ENCODE measurements at places on chromosomes 3 and 15.
A peak's percentile ranks its signal among the peaks of the same experiment; 100 is the strongest.

GRCh38 chr3:184541886-184542562 is 19.6 kb upstream of the EPHB3 start:
- DNase-seq = no peak

GRCh38 chr3:32945136-32945535 is 6.3 kb upstream of the CCR4 start:
- no peak for DNase-seq

DNA sequence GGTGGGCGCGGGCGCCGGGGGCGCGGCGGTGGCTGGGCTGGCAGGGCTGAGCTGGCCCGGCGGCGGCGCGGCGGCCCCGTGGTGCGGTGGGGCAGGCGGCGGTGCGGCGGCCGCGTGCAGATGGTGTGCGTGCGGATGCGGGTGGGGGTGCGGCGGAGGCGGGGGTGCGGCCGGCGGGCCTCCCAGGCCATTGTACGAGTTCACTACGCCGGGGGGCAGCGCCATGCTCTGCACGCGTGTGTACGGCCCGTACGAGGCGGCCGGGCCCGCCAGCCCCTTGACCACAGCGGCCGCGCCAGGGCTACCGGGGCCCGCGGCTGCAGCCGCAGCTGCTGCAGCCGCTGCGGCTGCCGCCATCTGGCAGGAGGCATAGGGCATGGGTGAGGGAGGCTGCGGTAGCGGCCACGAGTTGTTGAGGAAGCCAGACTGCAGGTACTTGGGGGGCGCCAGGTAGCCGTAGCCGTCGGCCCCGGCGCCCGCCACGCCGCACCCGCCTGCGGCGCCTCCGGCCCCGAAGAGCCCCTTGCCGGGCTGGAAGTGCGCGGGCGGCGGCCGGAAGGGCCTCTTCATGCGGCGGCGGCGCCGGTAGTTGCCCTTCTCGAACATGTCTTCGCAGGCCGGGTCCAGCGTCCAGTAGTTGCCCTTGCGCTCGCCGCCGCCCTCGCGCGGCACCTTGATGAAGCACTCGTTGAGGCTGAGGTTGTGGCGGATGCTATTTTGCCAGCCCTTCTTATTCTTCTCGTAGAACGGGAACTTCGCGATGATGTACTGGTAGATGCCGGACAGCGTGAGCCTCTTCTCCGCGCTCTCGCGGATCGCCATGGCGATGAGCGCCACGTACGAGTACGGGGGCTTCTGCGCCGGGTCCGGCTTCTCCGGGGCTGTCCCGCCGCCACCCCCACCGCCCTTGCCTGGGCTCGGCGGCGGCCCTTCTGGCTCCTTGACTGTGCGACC is 951 bp downstream of the FOXL2 start:
- DNase-seq = no peak

DNA sequence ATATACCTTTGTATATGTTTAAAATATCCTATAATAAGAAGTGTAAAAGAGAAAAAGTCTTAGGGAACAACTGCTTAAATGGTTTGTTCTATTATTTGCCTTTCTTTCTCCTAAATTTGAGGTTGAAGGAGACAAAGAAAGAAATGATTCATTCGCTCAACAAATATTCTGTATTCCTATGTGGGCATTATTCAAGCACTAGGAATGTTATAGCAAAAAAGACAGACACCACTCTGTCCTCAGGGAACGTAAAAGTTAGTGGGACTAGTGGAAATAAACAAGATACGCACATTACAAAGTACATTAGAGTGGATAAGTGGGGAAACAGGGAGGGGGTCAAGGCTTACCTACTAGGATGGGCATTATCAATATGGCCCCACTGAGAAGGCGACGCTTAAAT is 332.2 kb downstream of the LPP start:
- DNase-seq = no peak

GRCh38 chr15:95259513-95259912 is 1028.2 kb downstream of the MCTP2 start:
- peak; percentile 8 for DNase-seq

- no peak for DNase-seq
Measured at GRCh38 chr3:147620906-147621305, 211.7 kb downstream of the ZIC1 start.

- DNase-seq = no peak
Measured at GRCh38 chr3:195411836-195412235, 31.0 kb downstream of the ACAP2 start.

DNA sequence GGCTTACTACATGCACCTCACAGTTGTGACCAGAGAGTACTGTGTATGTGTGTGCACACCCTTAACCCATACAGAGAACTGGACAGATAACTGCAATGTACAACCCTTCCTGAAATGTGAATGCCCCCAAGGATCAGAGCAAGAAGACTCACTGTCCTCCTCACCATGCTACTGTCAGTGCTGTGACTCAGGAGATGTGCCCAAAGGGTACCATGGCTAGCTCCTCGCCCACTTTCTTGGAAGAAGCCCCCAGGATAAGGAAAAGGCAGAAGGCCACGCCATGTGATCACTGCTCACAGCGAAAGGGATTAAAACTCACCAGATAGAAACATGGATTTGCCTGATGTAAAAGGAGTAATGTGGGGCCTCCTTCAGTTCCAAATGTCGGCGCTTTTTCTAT is 41.8 kb downstream of the UBP1 start:
- no peak for DNase-seq

DNA sequence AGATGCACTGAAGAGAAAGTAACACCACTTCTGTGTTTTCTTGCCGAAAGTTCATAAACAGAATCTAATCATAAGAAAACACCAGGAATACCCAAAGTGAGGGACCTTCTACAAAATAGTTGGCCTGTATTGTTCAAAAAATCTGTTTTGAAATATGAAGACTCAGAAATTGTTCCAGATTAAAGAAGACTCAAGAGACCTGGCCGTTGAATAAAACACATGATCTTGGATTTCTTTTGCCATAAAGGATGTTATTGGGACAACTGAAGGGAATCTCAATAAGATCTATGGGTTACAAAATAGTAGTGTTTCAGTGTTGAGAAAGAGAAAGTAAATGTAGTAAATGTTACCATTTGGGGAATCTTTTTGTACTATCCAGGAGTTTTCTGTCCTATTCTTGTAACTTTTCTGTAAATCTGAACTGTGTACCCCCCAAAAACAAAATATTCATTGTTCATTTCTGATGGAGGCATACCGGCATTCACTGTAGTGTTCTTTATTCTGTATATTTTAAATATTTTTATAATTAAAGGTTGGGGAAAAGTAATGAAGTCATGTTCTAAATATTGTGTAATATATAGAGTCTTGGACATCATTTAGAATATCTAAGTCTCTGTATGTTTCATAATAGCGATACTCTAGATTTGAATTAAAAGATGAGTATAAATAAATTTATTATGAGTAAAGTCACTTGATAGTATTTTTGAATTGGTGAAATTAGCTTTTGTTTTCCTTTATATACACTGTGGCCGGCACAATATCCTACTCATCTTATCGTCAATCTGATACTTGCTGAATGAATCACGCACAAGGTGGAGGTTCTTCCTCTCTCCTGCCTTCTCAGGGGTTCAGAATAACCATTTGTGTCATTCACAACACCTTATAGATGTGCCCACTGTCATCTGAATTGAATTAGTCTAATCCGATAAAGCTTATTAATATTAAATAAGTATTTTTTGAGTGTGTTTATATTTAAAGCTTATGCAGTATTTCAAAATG is 66.7 kb downstream of the TRAK1 start:
- DNase-seq = no peak

DNA sequence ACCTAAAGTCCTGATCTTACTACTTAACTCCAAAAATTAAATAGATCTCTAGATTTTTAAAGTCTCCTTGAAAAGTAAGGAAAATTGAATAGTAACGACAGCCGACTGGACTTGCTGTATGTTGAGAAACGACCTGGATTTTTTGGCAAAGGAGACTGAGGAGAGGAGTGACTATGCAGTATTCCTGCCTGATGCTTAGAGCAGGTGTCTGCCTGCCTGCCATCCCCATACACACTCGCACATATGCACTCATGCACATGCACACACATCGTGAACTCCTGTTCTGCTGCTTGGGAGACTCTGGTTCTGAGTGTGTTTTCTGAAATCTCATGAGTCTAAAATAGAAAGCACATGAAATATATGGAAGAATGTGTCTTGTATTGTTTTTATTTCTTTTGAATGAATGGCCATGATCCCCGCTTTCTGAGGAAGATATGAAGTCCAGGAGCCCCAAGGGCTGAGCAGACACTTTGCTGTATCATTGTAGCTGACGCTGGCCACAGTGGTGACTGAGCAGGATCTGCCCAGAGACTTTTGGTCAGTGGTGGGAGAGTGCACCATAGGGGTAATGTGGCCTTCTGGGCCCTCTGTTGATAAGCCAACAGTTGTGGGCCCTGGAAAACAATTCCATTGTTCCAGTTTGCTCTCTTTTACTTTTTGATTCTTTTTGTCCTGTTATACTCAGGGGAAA is 16.4 kb downstream of the GYG1 start:
- DNase-seq = no peak

DNA sequence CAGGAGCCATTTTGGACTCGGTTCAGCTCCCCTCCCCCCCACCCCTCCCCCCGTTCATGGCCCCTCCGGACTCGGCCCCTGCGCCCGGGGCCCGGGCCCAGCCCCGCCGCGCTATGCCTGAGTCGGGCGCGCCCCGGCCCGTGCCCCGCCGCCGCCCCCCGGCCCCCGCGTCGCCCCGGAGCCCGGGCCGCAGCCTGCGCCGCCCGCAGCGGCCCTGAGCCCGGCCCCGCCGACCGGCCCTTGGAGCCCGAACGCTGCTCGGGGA is 155 bp downstream of the ACVR2B start:
- no peak for DNase-seq

GRCh38 chr3:23431764-23432163 is 228.6 kb downstream of the UBE2E2 start:
- DNase-seq = no peak

GRCh38 chr15:43390723-43391122 is 19.8 kb downstream of the TUBGCP4 start:
- no peak for DNase-seq

- no peak for DNase-seq
Measured at GRCh38 chr3:3074551-3075257, 35.5 kb downstream of the IL5RA start.

GRCh38 chr3:70882104-70882503 is 569.7 kb upstream of the MDFIC2 start:
- DNase-seq = no peak

DNA sequence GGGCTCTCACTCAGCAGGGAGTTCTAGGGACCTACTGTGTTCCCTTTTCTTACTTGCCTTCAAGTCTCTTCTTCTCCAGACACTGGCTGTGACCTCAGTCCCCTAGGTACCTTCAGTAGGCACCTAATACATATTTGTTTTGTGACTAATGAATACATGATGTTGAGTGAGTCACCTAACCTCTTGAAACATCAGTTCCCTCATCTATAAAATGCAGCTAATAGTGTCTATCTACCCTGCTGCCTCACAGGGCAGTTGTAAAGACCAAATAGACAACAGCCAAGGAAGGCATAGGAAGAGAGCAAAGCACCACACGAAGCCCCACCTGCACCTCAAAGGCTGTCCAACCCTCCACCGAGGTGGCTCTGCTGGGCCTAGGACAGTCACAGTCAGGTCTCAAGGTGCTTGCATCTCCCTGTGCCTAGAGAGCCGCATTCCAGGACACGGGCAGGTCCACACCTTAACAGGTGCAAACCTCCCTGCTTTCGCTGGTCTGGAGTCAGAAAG is 29.1 kb downstream of the DAPK2 start:
- no peak for DNase-seq

GRCh38 chr3:10570196-10570946 is 65.0 kb upstream of the ATP2B2 start:
- no peak for DNase-seq

GRCh38 chr3:150146991-150147761 is 176.5 kb upstream of the PFN2 start:
- DNase-seq = no peak

DNA sequence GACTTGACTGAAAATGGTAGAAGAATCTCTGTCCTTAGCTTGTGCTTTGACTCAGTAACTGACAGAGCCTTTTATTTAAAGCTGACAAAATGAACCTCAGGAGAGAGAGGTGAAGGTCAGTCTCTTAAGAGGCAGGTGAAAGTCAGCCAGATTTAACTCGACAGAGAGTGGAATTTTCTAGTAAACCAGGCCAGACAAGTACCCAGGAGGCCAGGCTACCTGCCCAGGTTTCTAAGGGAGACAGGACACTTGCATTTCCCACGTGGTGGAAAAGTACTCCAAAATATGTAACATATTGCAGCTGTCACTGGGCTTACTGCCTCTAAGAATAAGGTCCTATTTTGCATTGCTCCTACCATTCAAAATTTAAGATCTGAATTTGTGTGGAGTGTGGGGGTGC is 167.9 kb downstream of the FMN1 start:
- DNase-seq = no peak

DNA sequence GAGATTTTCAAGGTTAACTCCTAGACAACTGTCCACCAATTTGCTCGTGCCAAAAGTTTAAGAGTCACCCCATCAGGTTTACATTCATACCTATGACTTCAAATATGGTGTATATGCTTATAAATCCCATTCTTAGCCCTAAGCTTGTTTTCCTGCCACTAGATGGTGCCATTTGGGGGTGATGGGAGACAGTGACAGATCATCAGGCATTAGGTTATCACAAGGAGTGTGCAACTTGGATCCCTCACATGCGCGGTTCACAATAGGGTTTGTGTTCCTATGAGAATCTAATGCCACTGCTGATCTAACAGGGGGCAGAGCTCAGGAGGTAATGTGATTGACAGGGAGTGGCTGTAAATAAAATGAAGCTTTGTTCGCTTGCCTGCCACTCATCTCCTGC is 182.7 kb downstream of the CNTN6 start:
- DNase-seq = no peak

DNA sequence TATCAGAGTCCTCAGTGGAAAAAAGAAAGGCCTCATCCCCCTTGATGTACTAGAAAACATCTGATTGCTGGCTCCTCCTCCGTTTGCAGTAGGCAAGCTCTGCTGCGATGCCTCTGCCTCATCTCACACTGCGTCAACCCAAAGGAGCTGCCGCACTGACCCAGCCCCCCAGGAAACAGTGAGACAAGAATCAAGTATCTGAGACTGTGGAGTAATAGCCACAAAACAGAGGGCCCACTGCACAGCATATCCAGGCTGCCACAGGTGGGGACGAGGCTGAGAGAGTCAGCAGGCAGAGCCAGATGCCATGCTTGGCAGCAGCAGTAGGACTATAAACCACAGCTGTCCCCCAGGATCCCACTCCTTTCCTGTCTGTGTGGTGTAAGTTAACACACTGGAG is 165.9 kb downstream of the STAC start:
- no peak for DNase-seq

DNA sequence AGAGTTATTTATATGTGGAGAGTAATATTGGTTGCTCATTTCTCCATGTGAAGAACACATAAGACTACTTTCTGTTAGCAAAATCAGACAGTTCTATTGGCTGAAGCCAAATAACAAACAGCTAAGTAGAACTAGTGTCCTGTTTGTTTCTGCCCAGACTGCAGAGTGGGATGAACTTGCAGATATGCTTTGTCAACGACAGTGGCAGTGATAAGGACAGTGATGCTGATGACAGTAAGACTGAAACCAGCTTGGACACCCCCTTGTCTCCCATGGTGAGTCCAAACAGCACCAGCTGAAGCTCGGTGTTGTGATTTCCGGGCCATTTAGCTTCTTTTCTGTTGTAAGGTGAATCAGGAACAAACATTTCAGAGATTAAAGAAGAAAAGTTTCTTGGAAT is 102.6 kb upstream of the IL12A start:
- no peak for DNase-seq

All from stimulated activated CD8-positive, alpha-beta memory T cell treated with anti-CD3 and anti-CD28 coated beads, Interleukin-4, amount 100 ng/mL, for 1 hour (primary cell).